A549 treated with RU486 at 1 μM for 4 hours (cell line): ENCODE measurements at places on chromosomes 2 and 18. TPM values are rescaled to one million over a fixed set of nuclear protein-coding genes. Genes with fewer than 3 reads are reported as not detected.

Gene CNTNAP5
- total RNA-seq, result not detected in 5 replicates

Gene CIB4
- 0.20 to 0.28 TPM in 2 of 5 replicates, not detected in the others for total RNA-seq

Gene TXNDC2
- 0.06 to 0.38 TPM (median 0.16 TPM) in 5 replicates for total RNA-seq

Gene SUMO1
- 92.4 to 193 TPM (median 147 TPM) in 5 replicates for total RNA-seq

Gene CRYBA2
- total RNA-seq, result 0.54 TPM in 1 of 5 replicates, not detected in the others

Gene TBR1
- total RNA-seq, result 0.09 to 0.14 TPM in 2 of 5 replicates, not detected in the others

Gene POTEC
- total RNA-seq, result not detected in 5 replicates

Gene MAIP1
- 32.3 to 42.5 TPM (median 38.0 TPM) in 5 replicates for total RNA-seq

Gene LIPG
- 0.06 to 0.27 TPM (median 0.20 TPM) in 5 replicates for total RNA-seq

Gene CACNB4
- total RNA-seq, result 0.02 to 0.32 TPM (median 0.15 TPM) in 4 of 5 replicates, not detected in the other

Gene FHOD3
- total RNA-seq, result 2.9 to 3.7 TPM (median 3.1 TPM) in 5 replicates

Gene NPAS2
- total RNA-seq, result 63.7 to 114 TPM (median 102 TPM) in 5 replicates

Gene REG3G
- not detected in 5 replicates for total RNA-seq

Gene NEU2
- total RNA-seq, result not detected in 5 replicates

Gene VIT
- total RNA-seq, result not detected in 5 replicates

Gene EFHD1
- total RNA-seq, result 1.8 to 2.4 TPM (median 1.9 TPM) in 5 replicates

Gene UGT1A3
- total RNA-seq, result 0.10 to 0.22 TPM (median 0.13 TPM) in 3 of 5 replicates, not detected in the others
